NCI-H187 treated with DMSO at 0.1 percent for 48 hours (cell line): ENCODE measurements at places on chromosomes 3 and 15.

DNA sequence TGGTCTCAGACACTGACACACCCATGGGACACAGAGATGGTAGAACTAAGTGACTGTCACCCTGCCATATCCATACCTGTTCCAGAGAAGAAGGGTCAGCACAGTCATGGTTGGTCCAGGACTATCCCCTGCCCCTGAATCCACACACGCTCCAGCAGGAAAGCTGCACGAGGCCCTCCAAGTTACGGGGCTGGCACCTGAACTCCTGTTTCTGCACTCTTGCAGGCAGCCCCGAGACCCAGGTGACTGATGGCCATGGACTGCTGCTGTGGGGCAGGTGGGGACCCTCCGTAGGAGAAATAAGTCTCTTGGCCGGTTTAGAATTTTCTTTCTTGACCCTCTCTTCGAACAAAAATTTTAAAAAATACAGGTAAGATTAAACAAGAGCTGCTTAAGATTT, 30.6 kb downstream of the CHDH start:
- no peak for DNase-seq

DNA sequence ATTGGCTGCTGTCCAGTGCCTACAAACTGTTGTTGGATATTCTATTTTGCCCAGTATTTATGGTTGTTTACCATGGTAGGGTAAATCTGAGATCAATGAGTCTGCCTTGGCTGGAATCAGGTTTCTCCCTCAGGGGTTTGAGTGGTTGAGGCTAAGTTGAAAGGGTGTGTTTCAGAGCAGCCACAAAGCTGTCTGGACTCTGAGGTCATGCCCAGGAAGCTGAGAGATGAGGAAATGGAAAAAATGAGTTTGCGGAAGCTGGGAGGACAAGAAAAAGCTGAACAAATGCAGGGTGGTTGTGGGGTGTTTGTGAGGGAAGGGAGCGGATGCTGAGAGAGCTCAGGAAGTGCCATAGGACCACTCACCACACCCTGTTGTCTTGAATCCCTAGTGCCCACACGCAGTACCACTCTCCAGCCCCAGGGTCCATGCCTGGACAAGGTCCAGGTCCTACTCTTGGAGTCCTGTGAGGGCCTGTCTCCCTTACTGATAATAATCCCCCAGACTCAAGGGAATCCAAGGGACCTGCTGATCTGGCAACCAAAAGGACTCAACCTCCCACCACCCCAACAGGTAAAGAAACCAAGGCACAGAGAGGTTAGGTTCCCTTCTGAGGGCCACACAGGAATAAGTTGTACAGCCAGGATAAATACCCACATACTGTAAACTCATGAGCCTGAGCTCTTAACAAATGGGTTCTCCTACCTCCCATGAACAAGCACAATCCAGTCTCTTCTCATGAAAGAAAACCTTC, 81.6 kb downstream of the PPCDC start:
- no peak for DNase-seq

DNA sequence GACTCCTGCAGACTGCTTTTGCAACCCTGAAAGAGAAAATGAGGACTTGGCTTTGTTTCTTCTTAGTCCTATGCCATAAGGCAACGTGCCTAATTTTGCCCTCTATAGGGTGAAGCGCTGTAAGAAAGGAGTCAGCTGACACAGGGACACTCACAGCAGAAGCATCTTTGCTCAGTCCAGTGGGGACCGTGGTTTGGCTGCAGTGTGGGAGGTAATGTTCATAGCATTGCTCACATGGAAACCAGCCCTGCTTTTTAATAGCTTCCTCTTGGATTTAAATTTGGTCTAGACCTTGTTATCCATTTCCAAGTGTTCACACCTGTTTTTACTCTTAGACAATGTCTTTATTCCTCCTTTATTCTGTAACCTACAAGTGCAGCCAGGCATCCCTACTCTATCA, 1032.1 kb downstream of the NTRK3 start:
- DNase-seq: no peak

GRCh38 chr3:45425237-45425933, 37.0 kb downstream of the LARS2 start:
- DNase-seq: no peak

DNA sequence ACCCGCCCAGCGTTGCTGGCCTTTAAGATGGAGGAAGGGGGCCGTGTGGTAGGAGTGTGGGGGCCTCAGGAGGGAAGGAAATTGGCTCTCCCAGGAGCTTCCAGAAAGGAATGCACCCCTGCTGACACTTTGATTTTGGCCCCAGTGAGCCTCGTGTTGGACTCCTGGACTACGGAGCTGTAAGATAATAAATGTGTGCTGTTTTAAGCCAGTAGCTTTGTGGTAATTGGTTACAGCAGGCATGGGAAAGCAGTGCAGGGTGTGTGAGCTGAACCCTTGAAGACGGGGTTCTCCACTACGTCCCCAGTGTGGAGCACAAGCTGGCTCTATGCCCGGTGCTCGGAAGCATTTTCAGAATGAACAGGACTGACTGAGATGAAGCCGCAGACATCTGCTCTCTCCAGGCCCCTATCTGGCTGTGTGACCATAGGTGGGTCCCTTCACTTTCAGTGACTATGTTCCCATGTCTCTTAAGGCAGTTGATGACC, 22.9 kb upstream of the CGNL1 start:
- no peak for DNase-seq

DNA sequence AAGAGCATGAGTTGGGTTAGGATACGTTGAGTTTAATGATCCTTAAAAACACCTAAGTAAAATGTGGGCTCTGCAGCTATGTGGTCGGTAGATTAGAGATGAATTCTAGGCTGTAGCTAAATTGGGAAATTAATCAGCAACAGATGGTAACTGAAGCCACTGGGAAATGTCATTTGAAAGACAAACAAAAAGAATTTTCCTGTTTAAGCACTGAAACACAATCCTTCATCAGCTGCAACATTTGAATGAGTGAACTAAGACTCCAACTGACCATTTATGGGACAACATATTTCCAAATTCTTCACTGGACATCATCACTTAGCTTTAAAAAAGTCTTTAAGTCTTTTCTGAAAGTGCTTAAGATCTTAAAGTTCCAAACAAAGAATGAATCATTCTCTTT, 226.9 kb downstream of the ZNF385D start:
- DNase-seq: no peak

GRCh38 chr15:65466901-65467300, 44.2 kb upstream of the IGDCC4 start:
- no peak for DNase-seq

- DNase-seq: no peak
Measured at GRCh38 chr3:18355832-18356231, 69.3 kb downstream of the SATB1 start.

DNA sequence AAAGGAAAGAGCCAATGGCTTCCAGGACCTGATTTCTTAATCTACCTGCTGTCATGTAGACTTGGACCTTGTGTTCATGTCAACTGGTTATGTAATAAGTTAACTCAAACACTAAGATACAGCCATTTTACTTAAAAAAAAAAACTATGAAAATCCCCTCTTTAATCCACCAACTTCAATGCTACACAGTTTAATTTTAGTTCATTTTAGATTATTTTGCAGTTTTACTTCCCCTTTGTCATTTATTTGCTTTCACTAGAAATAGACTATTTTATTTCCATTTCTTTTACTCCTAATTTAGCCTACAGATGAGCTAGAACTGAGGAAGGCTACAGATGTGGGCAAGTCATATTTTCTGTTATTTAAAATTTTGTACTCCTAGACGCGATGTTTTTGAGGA, 10.7 kb upstream of the DNAJC13 start:
- no peak for DNase-seq

GRCh38 chr15:90560229-90560776, 30.6 kb downstream of the CRTC3 start:
- DNase-seq: no peak

- DNase-seq: no peak
Measured at GRCh38 chr15:59367022-59367451, 5.6 kb downstream of the MYO1E start.

DNA sequence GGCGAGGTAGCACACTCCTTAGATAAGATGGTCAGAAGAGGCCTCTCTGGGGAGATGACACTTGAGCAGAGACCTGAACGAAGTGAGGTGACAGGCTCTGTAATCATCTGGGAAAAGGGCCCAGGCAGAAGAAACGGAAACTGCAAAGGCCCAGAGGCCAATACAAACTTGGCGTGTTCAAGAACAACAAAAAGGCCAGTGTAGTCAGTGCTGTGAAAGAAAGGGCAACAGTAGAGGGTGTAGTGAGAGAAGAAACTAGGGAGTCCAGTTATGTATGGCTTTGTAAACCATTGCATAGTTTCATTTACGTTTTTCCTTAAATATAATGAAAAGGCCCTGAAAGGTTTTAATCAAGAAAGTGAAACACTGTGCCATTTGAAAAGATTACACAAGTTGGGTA, 31.8 kb downstream of the PLD1 start:
- no peak for DNase-seq

DNA sequence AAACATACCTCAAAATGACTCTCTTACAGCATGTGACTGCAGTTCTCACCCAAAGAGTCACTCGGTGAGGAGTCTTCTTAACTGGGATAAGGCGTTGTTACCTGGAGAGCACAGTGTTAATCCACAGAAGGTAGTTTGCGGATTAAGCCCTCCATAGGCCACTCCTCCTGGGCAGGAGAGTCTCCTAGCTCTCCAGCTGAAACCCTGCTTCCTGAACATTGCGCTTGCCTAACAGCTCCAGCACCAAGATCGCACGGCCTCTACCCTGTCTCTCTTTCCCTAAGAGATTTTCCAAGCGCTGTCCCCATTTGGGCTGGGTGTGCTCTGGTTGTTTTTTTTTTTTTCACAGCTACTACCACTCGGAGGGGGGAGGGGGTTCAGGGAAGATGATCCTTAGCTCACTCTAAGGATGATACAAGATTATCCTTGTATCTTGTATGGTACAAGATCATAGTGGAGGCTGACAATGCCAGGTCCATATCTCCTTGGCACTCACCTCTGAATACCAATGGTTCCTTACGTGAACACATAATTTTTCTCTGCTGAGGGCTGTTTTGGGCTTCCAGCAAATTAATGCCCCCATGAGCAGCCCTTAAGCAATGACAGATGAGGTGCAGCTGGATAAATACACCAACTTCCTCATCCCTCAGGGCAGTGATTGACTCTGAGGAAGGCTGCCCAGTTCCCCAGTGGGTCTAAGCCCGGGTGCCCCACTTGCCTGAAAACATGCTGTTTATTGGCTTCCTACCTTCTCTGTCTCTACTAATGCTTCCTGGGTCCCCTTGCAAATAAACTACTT, 185.2 kb upstream of the TSC22D2 start:
- no peak for DNase-seq

DNA sequence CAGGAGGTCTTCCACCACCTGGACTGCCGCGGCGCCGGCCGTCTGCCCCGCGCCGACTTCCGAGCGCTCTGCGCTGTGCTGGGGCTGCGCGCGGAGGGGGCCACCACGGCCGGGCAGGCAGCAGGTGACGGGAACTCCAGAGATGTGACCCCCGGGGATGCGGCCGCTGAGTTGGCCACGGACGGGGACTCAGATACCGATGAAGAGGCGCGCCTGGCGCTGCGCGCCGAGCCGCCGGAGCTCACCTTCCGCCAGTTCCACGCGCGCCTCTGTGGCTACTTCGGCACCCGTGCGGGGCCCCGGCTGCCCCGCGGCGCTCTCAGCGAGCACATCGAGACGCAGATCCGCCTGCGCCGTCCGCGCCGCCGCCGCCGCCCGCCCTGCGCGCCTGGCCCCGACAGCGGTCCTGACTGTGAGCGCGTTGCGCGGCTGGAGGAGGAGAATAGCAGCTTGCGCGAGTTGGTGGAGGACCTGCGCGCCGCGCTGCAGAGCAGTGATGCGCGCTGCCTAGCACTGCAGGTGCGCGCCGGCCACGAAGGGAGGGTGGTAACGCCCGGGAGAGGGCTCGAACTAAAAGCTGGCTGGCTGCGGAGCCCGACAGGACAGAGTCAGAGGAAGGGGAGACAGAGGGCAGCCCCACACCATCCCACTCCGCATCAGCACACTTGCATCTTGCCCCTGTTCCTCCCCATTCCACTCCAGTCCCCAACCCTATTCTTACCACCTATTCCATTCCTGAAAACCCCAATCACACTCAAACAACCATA, 885 bp downstream of the EFCC1 start:
- no peak for DNase-seq

GRCh38 chr15:73926219-73927002, at the start of gene LOXL1:
Gene LOXL1, plus strand, starts transcription at chr15:73926462. Its CDS starts 322 bp downstream, at chr15:73926784.
- no peak for DNase-seq

DNA sequence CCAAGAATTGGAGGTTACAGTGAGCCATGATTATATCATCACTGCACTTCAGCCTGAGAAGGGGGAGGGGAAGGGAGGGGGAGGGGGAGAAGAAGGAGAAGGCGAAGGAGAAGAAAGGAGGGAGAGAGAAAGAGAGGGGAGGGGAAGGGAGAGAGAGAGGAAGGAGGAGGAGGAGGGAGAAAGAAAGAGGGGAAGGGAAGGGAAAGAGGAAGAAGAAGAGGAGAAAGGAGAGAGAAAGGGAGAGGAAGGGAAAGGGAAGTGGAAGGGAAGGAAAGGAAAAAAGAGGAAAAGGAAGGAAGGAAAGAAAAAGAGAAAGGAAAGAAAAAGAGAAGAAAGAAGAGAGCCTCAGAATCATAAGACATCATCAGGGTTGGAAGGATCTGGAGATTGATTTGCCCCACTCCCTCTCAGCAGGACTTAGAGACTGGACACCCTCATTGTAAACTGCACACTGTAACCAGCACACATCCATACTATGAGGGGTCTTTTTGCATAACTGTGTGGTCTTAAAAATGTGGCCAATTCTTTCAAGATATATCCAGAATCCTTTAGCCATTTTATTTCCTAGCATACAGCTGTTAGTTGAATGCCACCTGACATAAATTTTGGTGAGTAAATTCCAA, 130.9 kb downstream of the CMSS1 start:
- DNase-seq: no peak

GRCh38 chr3:119841808-119842471, 60.0 kb downstream of the NR1I2 start:
- no peak for DNase-seq

- DNase-seq: no peak
Measured at GRCh38 chr15:31489801-31490646, 163.4 kb downstream of the KLF13 start.

DNA sequence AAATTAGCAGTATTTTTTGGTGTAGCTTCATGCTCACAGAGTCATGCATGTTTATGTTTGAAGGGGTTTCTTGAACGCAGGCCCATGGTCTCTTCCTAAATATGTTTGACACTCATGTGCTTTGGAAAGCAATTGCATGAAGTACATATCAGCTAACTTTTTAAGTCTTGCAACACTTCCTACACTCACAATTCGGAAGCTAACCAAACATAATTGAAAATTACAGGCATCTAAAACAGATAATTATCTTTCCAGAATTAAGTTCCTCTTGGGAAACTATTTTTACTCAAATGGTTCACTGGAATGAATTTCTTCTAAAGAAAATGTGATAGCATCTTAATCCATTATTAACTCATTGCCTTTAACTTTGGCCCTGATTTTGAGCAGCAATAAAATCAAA, 438.9 kb downstream of the RAP2B start:
- no peak for DNase-seq

DNA sequence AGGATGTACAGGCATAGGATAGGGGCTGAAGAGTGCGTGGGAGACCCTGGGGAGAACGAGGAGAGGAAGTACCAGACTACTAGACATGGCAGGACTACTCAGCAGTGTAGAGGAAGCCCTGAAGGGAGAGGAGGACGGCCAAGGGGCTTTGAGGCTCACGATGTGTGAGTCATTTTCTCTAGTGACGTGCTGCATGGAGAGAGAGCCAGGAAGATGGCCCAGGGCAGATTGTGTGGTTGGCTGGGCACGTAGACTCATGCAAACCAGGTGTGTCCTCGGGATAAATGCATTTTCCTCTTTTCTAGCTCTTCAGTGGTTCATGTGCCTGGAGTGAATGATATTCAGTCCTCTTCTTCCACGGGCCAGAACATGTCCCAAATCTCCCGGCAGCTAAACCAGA, 115.0 kb upstream of the ABHD17C start:
- DNase-seq: no peak

GRCh38 chr3:69079269-69080159, 651 bp downstream of the UBA3 start:
- DNase-seq: no peak
